Stimulated activated memory B cell treated with anti-CD40 and anti-IgM and Interleukin-4, amounts not matched to agents 10 μg/mL and 1 μg/mL and 100 μg/mL, for 72 hours (primary cell): ENCODE measurements at places on chromosomes 11 and 22.

GRCh38 chr22:46415776-46416519 lies 80.4 kb downstream of the TRMU start:
- no peak for ATAC-seq

DNA sequence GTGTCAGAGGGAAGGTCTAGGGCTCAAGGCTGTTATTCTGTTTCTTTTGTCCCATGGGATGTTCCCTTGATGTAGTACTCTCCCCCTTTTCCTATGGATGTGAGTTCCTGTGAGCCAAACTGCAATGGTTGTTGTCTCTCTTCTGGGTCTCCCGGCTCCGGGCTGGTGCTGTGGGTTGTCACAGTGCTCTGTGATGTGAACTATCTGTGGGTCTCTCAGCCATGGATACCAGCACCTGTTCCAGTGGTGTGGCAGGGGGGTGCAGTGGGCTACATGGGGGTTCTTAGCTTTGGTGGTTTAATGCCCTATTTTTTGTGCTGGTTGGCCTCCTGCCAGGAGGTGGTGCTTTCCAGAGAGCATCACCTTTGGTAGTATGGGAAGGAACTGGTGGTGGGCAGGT lies 941.1 kb downstream of the KCNA4 start:
- no peak for ATAC-seq

- peak; percentile 64 for ATAC-seq
Observed at GRCh38 chr11:64844330-64845128, at the start of gene CDC42BPG. Gene CDC42BPG, minus strand, starts transcription at chr11:64844653. Its CDS starts 84 bp downstream, at chr11:64844569.

DNA sequence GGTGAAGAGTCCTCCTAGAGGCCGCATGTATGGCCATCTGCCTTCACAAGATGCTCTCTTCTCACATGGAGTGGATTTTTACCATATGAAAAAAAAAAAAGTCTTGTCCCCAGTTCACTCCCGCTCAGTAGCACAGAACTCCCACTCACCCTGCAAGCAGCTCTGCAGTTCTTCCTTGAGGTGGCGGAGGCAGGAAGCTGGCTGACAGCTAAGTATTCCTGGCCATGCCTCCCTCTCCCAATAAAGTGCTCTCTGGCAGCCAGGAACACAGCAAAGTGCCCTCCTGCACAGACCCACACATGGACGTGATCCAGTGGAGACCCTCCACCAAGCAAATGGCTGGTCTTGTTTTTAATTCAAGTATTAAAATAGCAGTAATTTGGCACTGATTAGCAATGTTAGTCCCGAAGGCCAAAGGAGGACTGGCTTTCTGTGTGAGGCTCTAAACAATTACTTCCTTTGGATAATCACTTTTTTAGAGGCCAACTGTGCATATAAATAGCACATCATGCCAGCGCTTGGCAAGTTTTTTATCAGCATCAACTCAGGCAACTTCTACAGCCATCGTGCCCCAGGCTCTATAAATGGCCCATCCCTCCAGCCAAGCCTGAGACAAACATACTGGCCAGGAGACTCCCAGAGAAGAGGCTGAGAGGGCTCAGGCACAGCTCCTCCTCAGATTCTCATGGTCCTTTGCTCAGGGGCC lies 413.6 kb downstream of the OPCML start:
- no peak for ATAC-seq

- no peak for ATAC-seq
Observed at GRCh38 chr11:19935507-19935906, 222.9 kb downstream of the NAV2 start.

DNA sequence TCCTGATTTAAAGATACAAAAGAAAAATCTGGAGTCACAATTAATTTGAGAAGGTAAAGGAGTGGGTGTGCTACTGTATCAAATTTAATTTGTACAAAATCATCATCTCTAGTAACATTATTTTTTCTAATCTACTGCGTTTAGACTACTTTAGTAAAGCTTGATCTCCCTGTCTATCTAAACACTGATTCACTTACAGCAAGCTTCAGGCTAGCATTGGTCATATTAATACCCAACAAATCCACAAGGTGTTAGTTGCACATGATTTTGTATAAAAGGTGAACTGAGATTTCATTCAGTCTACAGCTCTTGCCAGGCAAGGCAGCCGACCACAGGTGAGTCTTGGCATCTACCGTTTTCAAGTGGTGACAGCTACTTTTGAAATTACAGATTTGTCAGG lies at the start of gene FSHB:
TSS of gene FSHB (plus strand) at position 301 of the 400 bp plus-strand sequence. CDS start 889 bp downstream, outside the sequence.
- no peak for ATAC-seq

- no peak for ATAC-seq
Observed at GRCh38 chr11:92978271-92979111, 9.0 kb downstream of the MTNR1B start.

DNA sequence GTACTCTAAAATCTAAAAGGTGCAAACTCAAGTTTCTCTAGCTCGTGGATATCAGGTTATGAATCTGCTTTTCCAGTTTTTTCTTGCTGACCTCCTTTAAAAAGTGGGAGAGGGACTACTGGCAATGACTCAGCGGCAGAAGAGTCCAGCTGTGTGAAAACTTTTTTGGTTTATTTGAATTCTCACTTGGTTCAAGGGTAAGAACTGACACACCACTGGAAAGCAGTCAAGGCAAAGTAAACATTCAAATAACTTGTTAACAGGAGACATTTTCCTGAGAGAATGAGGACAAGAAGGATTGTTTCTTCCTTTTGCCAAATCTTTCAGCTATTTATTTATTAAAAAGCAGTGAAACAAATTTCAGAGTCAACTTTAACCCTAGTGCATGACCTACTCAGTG lies 36.1 kb downstream of the CDON start:
- ATAC-seq: no peak

DNA sequence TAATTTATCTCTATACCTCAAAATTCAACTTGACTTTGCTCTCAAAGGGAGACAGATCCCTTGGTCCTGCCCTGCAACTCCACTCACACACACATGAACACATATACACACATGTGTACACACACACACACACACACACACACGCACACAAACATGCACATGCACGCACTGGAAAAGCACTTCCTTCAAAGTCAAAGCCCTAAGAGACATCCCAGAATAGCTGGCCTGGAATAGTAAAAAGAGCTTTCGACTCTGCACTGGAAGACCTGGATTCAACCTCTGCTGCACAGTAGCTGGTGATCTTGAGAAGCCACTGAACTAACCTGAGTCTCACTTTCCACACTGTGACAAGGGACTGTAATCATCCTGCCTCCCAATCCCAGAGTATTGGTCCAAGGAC lies 26.8 kb downstream of the TENM4 start:
- no peak for ATAC-seq

DNA sequence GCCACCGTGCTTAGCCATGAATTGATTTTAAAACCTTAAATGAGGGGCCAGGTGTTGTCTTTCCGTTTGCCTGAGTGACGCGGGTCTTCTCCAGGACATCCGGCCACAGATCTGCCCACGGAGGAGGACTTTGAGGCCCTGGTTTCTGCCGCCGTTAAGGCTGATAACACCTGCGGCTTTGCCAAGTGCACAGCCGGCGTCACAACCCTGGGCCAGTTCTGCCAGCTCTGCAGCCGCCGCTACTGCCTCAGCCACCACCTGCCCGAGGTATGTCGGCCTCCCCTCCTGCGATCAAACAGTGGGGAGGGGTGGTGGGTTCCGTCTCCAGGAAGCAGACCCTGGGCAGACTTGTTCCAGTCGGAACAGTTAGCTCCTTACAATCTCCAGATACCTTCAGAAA lies 34.4 kb downstream of the IGHMBP2 start:
- no peak for ATAC-seq

DNA sequence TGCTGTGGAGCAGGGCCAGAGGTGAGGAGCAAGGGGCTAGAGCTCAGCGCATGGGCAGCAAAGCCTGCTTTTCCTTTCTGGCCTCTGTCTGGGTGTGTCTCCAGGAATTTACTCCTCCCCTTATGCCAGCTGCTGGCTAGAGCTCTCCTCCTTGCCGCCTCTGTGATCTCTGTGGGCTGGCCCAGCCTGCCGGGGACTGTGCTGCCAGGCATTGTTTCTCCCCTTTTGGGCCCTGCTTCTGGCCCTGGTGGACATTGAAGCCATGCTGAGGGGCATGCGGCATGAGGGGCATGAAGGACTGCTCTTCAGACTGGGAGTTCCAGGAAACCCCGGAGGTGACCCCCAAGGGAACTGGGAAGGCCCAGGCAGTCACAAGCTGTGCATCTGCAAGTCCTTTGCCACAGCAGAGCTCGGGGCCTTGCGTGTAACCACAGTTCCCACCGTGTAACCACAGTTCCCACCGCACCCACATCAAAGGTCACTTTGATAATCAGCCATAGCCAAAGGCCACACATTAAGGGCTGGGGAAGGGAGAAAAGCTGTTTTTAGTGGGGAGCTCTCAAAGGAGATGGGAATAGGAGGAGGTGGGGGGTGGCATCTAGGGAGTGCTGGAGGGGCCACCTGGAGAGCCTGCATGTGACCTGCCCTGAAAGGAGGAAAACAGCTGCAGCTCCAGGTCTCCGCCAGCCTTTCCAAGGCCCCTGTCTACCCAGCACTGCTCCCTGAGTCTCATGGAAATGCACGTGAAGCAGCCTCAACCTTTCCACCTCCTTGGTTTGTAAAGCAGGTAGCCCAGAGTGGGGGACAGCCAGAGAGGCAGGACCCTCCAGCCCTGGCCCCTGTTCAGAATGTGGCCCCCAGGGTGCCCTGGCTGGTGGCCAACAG lies 62.3 kb downstream of the PPFIBP2 start:
- peak; percentile 68 for ATAC-seq

GRCh38 chr22:37210041-37210803 lies 2.1 kb downstream of the SSTR3 start:
- no peak for ATAC-seq

DNA sequence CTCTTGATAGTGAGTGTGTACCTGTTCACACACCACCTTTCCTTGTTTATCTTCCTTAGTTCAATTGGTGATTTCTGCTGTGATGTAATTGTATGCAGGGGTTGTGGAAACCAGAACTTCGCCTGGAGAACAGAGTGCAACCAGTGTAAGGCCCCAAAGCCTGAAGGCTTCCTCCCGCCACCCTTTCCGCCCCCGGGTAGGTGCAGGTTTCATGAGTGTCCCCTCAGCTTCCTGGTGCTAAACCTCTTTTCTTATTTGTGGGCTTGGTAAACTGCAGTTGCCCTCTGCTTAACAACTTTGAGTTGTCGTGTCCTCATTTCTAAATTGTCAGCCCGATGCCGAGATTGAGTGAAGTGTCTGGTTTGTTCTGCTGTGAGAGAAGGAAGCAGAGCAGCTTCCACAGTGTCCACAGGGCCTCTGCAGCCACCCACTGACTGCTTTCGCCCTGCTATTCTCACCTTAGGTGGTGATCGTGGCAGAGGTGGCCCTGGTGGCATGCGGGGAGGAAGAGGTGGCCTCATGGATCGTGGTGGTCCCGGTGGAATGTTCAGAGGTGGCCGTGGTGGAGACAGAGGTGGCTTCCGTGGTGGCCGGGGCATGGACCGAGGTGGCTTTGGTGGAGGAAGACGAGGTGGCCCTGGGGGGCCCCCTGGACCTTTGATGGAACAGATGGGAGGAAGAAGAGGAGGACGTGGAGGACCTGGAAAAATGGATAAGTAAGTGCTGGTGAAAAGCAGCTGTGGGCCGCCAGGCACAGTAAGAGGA lies 7.1 kb upstream of the GAS2L1 start:
- ATAC-seq: no peak

DNA sequence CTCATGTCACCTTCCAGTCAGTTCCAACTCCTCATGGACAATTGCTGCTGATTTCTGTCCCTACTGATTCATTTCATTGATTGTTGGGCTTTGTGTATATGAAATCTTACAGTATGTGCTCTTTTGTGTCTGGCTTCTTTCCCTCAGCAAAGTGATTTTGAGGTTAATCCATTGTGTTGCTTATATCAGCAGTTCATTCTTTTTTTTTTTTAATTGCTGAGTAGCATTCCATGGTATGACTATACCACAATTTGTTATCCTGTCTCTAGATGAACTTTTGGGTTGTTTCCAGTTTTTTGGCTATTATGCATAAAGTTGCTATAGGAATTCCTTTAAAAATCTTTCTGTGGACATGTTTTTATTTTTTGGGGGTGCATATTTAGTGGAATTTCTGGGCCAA lies 59.9 kb downstream of the NXPE1 start:
- no peak for ATAC-seq

DNA sequence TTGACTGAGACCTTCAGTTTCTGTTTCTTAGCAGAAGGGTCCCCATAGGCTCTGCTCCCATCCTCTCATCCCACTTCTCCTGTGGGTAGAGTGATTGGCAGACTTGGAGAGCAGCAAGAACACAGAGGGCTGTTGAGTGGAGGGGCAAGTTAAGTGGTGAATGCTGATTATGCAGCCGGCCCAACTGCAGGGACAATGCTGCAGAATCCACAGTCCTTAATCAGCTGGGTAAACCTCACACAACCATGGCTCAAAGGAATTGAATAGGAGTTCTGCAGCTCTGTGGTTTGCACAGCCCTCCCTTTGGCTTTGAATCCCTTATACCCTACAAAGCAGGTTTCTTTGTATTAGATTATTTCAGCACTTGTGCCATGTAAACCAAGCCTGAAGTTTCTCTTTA lies 161.1 kb downstream of the NAV2 start:
- no peak for ATAC-seq

DNA sequence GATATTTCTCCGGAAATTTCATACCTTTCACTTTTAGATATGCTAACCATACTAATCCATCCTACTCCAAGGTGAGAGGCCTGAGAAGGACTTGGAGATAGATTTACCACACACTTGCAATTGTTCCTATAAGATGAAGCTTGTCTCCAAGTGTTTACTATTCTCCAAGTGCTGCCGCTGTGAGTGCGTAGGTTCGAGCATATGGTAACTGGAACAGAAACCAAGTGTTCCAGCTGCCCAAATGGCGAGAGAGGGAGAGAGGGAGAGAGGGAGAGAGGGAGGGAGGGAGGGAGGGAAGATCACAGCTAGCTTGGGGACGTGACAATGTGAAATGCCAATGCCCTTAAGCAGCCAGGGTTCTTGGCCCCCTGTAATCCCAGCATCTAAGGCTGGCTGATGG lies 21.5 kb downstream of the ASCC2 start:
- ATAC-seq: no peak

DNA sequence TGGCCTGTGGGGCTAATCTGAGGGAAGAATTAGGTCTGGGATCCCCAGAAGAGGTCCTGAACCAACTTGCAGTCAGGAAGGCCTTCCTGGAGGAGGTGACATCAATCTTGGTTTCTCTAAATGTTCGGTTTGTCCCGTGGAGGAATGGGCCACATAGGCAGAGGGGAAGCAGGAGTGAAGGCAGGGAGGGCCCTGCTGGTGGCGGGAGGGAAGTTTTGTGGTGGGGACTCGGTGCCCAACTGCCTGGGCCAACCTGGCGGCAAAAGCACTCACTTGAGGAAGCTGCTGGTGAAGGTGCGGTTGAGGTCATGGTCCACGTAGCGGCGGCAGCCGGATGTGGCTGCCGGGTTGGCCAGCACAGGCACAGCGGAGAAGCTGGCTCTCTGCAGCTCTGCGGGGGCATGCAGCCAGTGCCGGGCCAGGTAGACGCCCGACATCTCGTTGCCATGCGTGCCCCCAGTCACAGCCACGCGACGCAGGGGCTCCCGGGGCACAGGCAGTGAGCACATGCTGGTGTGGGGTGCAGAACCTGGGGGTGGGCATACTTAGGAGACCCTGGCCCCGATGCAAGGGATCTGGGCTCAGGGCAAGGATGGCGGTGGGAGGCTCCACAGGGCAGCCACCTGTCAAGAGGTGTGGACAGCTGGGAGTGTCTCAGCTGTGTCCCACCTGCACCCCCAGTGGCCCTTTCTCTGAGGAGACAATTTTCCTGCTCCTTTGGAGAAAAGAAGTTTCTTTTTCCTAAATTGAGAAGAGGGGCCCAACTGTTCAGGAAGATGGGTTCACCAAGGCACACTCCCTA lies 3.8 kb downstream of the ACY3 start:
- ATAC-seq: peak; percentile 58
